ENCODE measurements at places on chromosomes 5 and 9.

GRCh38 chr9:86181379-86182315, 77.8 kb downstream of the C9orf153 start:
- no peak for DNase-seq

DNA sequence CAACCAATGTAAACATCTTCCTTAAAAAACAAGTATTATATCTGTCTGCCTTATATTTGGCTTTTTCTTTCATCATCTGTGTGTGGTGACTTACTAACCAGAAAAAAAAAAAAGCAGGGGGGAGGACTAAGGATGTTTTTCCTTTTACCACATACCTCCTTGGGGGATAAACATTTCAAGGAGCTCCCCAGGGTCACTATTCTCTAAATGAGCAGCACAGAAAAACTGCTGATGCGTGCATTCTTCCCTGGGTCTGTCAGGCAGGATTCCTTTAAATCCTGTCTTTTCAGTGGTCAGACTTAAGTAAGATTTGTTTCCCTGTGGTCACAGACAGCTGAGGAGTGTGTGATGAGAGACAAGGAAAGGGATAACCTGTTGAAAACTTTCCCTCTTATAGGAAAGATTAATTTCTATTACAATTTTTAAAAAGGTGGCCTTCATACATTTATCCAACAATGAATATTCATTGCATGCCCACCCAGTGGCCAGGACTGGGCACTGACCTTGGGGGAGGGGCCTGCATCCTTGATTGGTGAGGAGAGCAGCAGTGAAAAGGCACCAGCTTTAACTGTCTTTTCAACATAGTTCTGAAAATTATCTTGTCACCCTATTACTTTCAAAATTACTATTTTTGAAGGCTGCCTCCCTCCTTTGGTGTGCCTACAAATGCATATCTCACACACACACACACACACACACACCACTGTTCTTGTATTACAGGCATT, 123.1 kb downstream of the TLE4 start:
- DNase-seq, result no peak

GRCh38 chr5:89946508-89946907, 463.0 kb downstream of the CETN3 start:
- no peak for DNase-seq

- no peak for DNase-seq
Observed at GRCh38 chr9:28212979-28213378, 639.7 kb upstream of the C9orf72 start.

DNA sequence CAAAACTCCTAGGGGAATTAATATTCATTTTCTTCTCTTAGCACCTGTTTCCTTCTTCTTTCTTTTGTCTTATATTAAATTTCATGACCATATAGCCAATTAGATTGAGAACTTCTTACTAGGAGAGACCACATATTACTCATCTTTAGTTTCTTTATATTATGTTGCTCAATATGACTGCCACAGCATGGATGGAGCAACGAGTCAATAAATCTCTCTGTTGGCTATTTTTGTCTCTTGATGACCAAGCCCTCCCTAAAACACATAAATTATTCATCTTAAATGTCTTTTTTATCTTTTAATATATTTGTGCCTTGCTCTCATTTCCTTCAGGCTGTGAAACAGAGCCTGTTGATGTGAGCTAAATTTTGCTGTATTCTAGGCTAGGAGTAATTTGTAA, 123.0 kb downstream of the ADAMTSL1 start:
- DNase-seq, result no peak

DNA sequence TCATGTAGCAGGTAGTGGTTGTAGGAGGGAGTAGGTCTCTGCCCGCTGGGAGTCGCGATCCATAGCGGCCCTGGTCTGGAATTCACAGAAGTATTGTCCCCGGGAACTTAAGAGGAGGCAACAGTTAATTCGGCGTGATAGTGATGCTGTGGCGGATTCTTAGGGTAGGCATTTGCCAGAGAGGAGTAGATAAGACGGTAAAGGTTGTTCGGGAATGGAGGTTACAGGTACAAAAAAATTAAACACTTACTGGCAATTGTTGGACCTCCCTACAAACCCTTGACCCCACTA, 679 bp downstream of the SMC5 start:
- no peak for DNase-seq

GRCh38 chr5:23007762-23008161, 154.6 kb upstream of the CDH12 start:
- no peak for DNase-seq

DNA sequence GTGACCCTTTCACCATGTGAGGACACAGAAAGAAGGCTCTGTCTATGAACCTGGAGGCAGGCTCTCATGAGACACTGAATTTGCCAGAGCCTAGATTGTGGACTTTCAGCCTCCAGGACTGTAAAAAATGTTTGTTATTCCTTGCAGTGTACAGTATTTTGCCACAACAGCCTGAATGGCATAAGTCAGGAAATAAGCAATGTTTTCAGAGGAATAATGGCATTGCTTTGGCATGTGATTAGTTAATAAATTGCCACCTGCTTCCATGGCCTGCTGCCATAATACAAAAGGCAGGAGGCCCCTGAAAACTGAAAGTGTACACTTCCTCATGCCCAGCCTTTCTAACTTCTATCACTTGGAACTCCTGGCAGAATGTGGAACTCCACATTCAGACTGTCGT, 408.1 kb downstream of the GADD45G start:
- DNase-seq, result no peak

GRCh38 chr9:99431103-99431502, 209.0 kb downstream of the SEC61B start:
- no peak for DNase-seq

- DNase-seq, result no peak
Observed at GRCh38 chr9:88953381-88954029, 37.8 kb upstream of the S1PR3 start.

DNA sequence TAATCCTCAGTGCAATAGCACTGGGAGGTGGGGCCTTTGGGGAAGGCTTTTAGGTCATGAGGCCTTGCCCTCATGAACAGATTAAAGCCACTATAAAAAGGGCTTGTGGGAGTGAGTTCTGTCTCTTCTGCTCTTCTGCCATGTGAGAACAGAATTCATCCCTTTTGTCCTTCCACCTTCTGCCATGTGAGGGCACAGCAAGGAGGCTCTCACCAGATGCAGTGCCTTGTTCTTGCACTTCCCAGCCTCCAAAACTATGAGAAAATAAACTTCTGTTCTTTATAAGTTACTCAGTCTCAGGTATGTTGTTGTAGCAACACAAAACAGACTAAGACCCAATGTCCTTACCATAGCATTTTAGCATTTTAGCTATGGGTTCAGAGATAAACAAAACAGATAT, 81.7 kb upstream of the CPLX2 start:
- no peak for DNase-seq

GRCh38 chr5:104635227-104635626, 1072.6 kb upstream of the NUDT12 start:
- no peak for DNase-seq

- DNase-seq, result no peak
Observed at GRCh38 chr5:8456846-8457186, 587.9 kb downstream of the MTRR start.

DNA sequence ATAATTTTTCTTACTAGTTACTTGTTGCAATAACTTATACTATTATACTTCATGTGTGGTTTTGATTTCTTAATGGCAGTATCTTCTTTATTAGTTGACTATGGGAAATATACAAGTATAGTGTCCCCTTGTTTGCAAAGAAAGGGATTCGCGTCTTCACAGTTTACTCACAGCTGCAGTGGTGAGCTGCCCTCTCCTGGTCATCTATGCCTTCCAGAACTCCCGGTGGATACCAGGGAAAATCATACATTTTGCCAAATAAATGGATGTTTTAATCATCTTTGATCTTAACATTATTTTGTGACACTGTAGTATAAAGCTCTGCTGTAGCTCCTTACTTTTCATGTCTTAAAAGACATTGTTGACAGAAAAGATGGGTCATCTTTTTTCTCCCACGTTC, 142.0 kb downstream of the ZCCHC7 start:
- no peak for DNase-seq

- no peak for DNase-seq
Observed at GRCh38 chr5:119275601-119276173, 80.1 kb upstream of the TNFAIP8 start.

DNA sequence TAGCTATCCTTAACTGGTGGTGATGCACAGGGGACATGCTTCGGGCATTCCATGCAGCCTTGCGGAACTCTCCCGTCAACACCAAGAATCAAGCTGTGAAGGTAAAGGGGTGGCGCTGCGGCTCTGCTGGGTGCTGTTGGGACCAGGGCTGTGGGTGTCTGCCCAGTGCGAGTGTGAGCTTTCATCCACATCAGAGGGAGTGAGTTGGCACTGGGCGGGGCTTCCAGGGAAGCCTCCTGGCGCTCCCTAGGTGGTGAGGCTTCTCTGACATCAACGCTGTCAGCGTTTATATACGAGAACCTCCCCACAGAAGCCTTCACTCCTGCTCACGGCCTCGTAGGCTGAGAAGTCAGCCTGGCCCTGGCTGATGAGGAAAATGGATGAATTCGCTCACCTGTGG, 11.7 kb downstream of the ARPC5L start:
- no peak for DNase-seq

- no peak for DNase-seq
Observed at GRCh38 chr9:114341991-114342390, 12.3 kb downstream of the ORM2 start.

- DNase-seq, result no peak
Observed at GRCh38 chr5:141869040-141869439, 9.2 kb downstream of the PCDH1 start.

GRCh38 chr9:1759009-1759408, 256.1 kb upstream of the SMARCA2 start:
- no peak for DNase-seq

DNA sequence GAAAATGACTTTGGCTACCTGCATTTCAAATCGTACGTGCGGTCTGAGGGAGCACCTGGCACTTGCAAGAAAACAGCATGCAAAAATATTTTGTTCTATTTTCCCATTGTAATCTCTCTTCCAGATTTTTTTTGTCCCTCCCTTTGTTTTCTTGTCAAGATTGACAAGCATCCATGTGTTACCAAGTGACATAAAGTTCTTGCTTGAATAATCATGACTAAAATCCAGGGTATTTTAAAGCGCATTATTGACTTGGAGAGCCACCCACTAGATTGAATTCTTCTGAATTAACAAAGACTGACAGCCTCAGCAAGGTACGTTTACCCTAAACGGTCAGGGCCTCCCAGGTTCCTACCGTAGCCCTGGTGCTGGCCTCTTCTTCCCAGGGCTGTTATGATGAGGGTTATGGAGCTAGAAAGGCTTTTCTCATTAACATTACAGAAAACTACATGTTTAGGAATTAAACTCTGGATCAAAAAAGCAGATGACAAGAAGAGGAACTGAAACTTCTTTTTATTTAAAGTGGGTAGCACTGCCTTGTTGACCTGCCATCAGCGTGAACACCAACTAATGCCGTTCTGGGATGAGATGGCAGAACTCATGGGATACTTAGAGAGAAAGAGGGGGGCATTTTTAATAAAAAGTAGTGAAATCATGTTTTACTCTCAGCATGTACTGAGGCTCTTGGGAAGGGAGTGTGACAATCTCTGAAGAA, 297.0 kb downstream of the EFNA5 start:
- no peak for DNase-seq

DNA sequence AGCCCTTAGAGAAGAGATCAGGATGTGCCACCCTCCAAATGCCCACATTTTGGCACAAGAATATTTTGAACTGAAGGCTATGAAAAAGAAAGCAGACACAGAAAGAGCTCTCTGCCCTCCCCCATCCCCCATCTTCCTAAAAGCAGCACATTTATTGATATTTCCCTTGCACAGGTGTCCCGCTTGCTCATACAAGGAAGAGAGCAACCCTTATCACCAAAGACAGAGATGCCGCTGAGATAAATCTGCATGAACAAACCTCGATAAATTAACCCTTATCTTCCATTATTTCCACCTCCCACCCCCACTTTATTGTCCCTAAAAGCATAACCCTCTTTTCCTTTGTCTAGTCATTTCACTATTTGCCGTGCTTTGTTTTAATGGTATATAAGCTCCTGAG, 1.8 kb downstream of the SLC28A3 start:
- no peak for DNase-seq

GRCh38 chr9:10525972-10526371, 86.8 kb downstream of the PTPRD start:
- no peak for DNase-seq

DNA sequence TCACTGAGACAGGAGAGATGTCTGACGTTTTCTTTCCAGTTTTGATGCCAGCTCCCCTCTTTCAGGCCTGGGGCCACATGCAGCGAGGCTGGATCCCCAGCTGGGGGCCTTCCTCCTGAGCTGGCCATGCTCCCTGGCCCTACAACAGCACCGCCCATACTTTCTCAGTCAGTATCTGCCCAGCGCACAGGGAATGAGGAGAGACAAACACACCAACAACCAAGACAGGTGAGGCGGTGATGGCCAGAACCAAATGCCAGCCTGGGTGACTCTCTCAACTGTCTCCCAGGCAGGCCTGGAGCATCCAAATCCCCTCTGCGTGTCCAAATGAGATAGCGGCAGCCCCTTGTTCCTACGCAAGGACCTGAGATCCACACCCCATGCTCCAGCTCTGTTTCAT, 109.6 kb downstream of the ROR2 start:
- DNase-seq, result no peak

GRCh38 chr5:91957666-91958065, 574.5 kb upstream of the ARRDC3 start:
- no peak for DNase-seq

GRCh38 chr5:96256795-96257470, 176.1 kb downstream of the PCSK1 start:
- DNase-seq, result no peak

GRCh38 chr9:107455425-107456135, 34.0 kb downstream of the KLF4 start:
- DNase-seq, result no peak

- no peak for DNase-seq
Observed at GRCh38 chr9:127706836-127707241, at the start of gene CFAP157. Gene CFAP157, plus strand, starts transcription at chr9:127706988. Its CDS starts 44 bp downstream, at chr9:127707032.

DNA sequence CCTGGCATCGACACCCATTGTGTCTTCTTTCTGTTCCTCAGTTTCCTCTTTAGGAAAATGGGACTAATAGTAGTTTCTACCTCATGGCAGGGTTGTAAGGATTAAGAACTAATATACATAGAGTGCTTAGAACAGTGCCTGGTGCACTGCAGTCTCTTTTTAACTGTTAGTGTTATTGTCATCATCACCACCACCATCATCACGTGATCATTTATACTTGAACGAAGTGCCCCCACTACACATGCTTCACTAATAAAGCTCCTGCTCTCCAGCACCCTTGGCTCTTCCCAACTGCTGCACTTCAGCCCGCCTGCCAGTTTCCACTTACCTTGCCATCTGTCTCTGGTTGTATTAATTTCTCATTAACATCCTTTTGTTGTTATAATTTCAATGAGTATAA, 35.8 kb upstream of the MAST4 start:
- no peak for DNase-seq

GRCh38 chr9:37916471-37917312, 12.8 kb upstream of the SLC25A51 start:
- no peak for DNase-seq

GRCh38 chr5:173016598-173017046, 33.1 kb downstream of the ATP6V0E1 start:
- no peak for DNase-seq

DNA sequence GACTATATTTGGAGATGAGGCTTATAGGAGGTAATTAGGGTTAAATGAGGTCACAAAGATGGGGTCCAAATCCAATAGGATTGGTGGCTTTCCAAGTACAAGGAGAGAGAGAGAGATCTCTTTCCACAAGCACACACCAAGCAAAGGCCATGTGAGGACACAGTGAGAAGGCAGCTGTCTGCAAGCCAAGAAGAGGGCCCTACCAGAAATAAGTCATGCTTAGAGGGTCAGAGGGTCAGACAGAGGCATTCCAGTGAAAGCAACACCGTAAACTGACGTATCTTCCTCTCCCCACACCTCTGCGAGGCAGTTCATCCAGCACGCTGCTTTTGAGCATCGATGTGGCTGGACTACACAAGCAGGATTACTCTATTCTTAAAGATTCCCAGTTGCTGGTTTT, 87.9 kb downstream of the SLC1A3 start:
- DNase-seq, result no peak

All from NCI-H2081 treated with DMSO at 0.1 percent for 48 hours (cell line).